ENCODE measurements at places on chromosomes 13 and 19. TPM values are rescaled to one million over a fixed set of nuclear protein-coding genes. Genes with fewer than 3 reads are reported as not detected.

GRCh38 chr13:91572439-91572838 lies 174.0 kb downstream of the GPC5 start:
- no peak overlapping the region for H3K27ac ChIP-seq
- no peak for DNase-seq
- no peaks in the 10 kb centered on the region for H3K4me1 ChIP-seq
- no peaks in the 10 kb centered on the region for H3K36me3 ChIP-seq
- no peaks in the 10 kb centered on the region for H3K27me3 ChIP-seq

GRCh38 chr13:42028113-42028799 lies 20.2 kb upstream of the DGKH start:
- H3K27ac ChIP-seq: no peak overlapping the region
- H3K4me3 ChIP-seq: no peak overlapping the region
- no peaks in the 10 kb centered on the region for H3K4me1 ChIP-seq
- H3K36me3 ChIP-seq: no peaks in the 10 kb centered on the region

DNA sequence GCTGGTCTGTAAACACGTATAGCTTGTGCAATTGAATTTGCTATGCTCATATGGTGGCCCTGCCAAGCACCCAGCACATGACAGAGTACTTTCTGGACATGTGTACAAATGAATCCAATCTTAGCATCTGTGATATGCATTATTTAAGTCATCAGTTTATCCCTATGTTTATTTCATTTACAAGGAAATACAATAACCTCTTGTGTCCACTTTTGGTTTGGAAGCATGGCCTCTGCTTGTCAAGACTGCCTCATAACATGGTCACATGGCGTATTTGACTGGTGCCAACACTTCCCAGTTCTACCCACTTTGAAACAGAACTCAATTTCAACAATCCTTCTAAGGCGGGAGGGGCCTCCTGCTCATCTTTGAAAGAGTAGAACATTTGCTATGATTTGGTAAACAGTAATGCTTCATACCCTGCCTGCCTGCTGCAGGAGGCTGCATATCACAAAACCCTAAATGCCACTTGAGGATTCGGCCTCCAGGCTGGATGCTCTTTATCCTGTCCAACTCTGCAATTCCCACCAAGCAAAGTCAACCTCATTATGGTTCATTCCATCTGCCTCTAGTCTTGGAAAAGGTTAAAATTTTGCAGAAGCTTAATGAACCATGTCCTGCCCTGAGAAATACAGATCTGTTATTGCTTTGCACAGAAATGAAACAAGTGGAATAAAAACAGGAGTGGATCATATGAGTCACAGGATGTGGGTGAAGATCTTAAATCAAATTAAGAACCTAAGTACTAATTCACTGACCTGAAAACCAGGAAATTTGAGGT lies 151.3 kb downstream of the CYSLTR2 start:
- peaks cover 1% of the 10 kb centered on the region for H3K27me3 ChIP-seq
- peak; percentile 12 for DNase-seq
- peaks cover 21% of the 10 kb centered on the region for H3K4me1 ChIP-seq
- H3K27ac ChIP-seq: peak overlapping the region; percentile 63
- H3K36me3 ChIP-seq: peaks cover 2% of the 10 kb centered on the region

The IGFL2 gene
- not detected for total RNA-seq

- H3K4me3 ChIP-seq: no peak overlapping the region
- H3K36me3 ChIP-seq: no peaks in the 10 kb centered on the region
- no peak overlapping the region for H3K27ac ChIP-seq
- peaks cover 3% of the 10 kb centered on the region for H3K27me3 ChIP-seq
- no peak for DNase-seq
These were observed 133.9 kb downstream of the IRS2 start for GRCh38 chr13:109652531-109652930.

- no peaks in the 10 kb centered on the region for H3K27me3 ChIP-seq
- H3K36me3 ChIP-seq: no peaks in the 10 kb centered on the region
- no peak overlapping the region for H3K4me3 ChIP-seq
- H3K4me1 ChIP-seq: no peaks in the 10 kb centered on the region
- DNase-seq: no peak
- no peak overlapping the region for H3K27ac ChIP-seq
These were observed 626.1 kb upstream of the SLITRK6 start for GRCh38 chr13:86425170-86425815.

- no peaks in the 10 kb centered on the region for H3K36me3 ChIP-seq
- H3K27me3 ChIP-seq: no peaks in the 10 kb centered on the region
- DNase-seq: no peak
- no peak within 1 kb of the TSS for H3K27ac ChIP-seq
These were observed at the start of gene SIGLEC7 for GRCh38 chr19:51142119-51142518. TSS of gene SIGLEC7 (plus strand) at chr19:51142301. CDS start at chr19:51142370, 69 bp downstream.

DNA sequence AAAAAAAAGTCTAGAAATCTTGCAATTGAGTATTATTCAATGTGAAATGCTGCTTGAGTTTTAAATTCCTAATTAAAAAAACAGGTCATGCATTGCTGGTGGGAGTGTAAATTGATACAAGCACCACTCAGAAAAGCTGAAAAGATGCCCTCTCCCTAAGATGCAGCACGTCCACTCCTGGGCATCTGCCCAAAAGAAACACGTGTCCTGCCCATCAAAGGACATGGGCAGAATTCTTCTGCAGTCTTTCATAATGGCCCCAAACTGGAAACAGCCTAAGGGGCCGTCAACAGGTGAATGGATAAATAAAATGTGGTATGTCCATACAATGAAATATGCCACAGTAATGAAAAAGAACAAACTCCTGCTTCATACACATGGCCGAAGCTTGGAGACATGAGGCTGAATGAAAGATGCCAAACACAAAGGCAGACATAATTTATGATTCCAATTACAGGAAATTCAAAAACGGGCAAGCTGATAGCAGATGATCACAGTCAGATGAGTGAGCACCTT lies 7.8 kb downstream of the POU2F2 start:
- peak overlapping the region; percentile 67 for H3K27ac ChIP-seq
- H3K4me1 ChIP-seq: peaks cover 72% of the 10 kb centered on the region
- no peak for DNase-seq
- no peaks in the 10 kb centered on the region for H3K27me3 ChIP-seq

GRCh38 chr19:44600466-44600865 lies 12.9 kb upstream of the IGSF23 start:
- H3K4me1 ChIP-seq: no peaks in the 10 kb centered on the region
- H3K27ac ChIP-seq: no peak overlapping the region
- H3K4me3 ChIP-seq: no peak overlapping the region
- peaks cover 8% of the 10 kb centered on the region for H3K27me3 ChIP-seq
- DNase-seq: no peak
- H3K36me3 ChIP-seq: no peaks in the 10 kb centered on the region

The ARL11 gene
- total RNA-seq: 0.61 TPM

DNA sequence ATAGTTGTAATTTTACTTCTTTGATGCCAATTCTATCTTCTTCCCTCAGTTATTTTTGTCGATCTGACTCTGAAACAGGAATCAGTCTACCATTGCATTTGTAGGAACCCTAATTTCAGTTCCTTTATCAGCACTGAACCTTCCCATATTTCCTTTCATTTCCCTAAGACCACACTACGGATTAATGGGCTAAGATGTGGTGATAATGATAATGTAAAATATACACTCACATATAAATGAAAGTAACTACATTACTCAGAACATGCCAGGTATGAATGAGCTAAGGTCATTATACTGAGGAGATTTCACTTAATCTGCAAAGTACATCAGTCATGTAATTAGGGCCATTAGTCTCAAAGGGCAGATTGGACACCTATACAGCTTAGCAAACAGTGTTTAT lies 60.2 kb upstream of the RFC3 start:
- H3K27ac ChIP-seq: no peak overlapping the region
- no peak overlapping the region for H3K4me3 ChIP-seq
- H3K27me3 ChIP-seq: peaks cover 1% of the 10 kb centered on the region
- no peaks in the 10 kb centered on the region for H3K36me3 ChIP-seq
- H3K4me1 ChIP-seq: no peaks in the 10 kb centered on the region
- no peak for DNase-seq

DNA sequence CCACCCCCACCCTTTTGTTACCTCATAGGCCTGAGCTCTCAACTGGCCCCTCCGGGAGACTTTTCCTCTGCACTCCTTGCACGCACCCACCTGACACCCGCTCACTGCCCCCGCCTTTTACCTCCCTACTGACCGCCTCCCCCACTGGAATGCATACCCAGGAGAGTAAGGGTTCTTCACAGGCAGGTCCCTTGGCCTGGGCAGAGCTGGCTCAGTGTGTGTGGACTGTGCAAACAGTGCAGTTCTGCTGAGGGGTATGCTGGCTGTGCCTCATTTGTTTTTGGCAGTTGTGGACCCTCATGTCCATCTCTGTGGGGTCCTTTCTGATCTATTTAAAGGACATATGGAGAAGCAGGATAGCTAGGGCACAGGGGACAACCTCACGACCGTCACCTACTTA lies 5.0 kb downstream of the ZSCAN18 start:
- H3K36me3 ChIP-seq: peaks cover 39% of the 10 kb centered on the region
- no peak overlapping the region for H3K27ac ChIP-seq
- H3K27me3 ChIP-seq: no peaks in the 10 kb centered on the region
- DNase-seq: no peak
- peaks cover 4% of the 10 kb centered on the region for H3K4me1 ChIP-seq

The PSPN gene
- 1.4 TPM for total RNA-seq

- DNase-seq: no peak
- H3K4me3 ChIP-seq: no peak overlapping the region
These were observed 269.0 kb downstream of the FGF14 start for GRCh38 chr13:102132777-102133295.

The FAM216B gene
- total RNA-seq: not detected

GRCh38 chr13:109593230-109593629 lies 193.2 kb downstream of the IRS2 start:
- H3K27ac ChIP-seq: no peak overlapping the region
- H3K4me3 ChIP-seq: no peak overlapping the region
- no peaks in the 10 kb centered on the region for H3K4me1 ChIP-seq
- DNase-seq: no peak

The VSIG10L gene
- total RNA-seq: 3.6 TPM

DNA sequence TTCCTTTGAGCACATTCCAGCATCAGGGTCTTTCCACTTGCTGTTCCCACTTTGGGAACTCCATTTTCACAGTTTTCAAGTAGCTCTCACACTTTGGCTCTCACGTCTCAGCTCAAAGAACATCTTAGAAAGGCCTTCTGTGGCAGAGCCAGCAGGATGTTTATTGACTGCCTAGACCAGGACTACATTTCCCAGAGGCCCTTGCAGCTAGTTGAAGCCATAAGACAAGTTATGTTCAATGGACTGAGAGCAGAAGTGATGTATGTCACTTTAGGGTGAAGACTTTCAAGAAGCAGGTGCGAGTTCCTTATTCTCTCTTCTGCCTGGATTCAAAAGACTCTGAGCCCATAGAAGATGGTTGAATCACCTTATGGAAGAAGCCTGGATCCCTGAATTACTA lies 4.3 kb upstream of the HAUS5 start:
- peaks cover 2% of the 10 kb centered on the region for H3K36me3 ChIP-seq
- peak; percentile 22 for DNase-seq
- H3K4me3 ChIP-seq: no peak overlapping the region

GRCh38 chr13:61180234-61180633 lies 235.4 kb downstream of the PCDH20 start:
- H3K4me1 ChIP-seq: no peaks in the 10 kb centered on the region
- no peaks in the 10 kb centered on the region for H3K27me3 ChIP-seq
- no peak overlapping the region for H3K4me3 ChIP-seq
- H3K27ac ChIP-seq: no peak overlapping the region
- DNase-seq: no peak

- no peaks in the 10 kb centered on the region for H3K36me3 ChIP-seq
- H3K4me1 ChIP-seq: no peaks in the 10 kb centered on the region
- peaks cover 10% of the 10 kb centered on the region for H3K27me3 ChIP-seq
These were observed 61.3 kb upstream of the POMP start for GRCh38 chr13:28597641-28598040.

GRCh38 chr19:14516048-14516534 lies 2.1 kb downstream of the DNAJB1 start:
- H3K36me3 ChIP-seq: peaks cover 41% of the 10 kb centered on the region
- H3K27me3 ChIP-seq: no peaks in the 10 kb centered on the region
- DNase-seq: no peak
- peak overlapping the region; percentile 73 for H3K27ac ChIP-seq
- H3K4me1 ChIP-seq: peaks cover 52% of the 10 kb centered on the region

GRCh38 chr13:112752711-112753541 lies 63.1 kb downstream of the ATP11A start:
- no peaks in the 10 kb centered on the region for H3K27me3 ChIP-seq
- DNase-seq: peak; percentile 55
- H3K4me3 ChIP-seq: peak overlapping the region; percentile 3
- H3K27ac ChIP-seq: peak overlapping the region; percentile 55
- peaks cover 2% of the 10 kb centered on the region for H3K36me3 ChIP-seq

DNA sequence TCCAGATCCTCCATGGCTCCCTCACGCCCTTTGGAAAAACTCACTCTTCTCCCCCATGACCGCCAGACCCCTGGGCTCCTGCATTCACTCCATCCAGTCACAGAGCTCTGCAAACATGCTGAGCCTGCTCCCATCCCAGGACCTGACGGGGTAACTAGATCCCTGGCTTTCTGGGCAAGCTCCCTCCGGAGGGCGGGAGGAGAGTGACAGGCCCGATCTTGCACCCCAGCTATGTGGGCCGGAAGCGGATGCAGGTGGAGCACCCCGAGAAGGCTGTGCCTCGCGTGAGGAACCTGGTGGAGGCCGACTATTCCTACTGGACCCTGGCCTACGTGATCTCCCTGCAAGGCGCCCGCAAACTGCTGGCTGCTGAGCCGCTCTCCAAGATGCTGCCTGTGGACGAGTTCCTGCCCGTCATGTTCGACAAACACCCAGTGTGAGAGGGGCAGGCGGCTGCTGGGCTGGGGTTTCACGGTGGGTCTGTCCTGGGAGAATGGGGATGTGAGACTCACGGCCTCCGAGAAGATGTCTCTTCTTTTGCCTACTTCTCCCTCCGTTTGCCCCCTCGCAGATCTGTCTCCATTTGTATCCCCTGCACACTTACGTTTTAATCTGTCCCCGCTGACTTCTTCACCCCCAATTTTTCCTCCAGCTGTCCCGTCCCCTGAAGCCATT lies 25.2 kb downstream of the COLGALT1 start:
- H3K27ac ChIP-seq: no peak overlapping the region
- no peaks in the 10 kb centered on the region for H3K4me1 ChIP-seq
- H3K27me3 ChIP-seq: no peaks in the 10 kb centered on the region
- H3K36me3 ChIP-seq: peaks cover 58% of the 10 kb centered on the region
- H3K4me3 ChIP-seq: no peak overlapping the region

- H3K36me3 ChIP-seq: no peaks in the 10 kb centered on the region
- no peak for DNase-seq
These were observed 648.3 kb upstream of the SLITRK6 start for GRCh38 chr13:86447479-86447878.

All from activated CD8-positive, alpha-beta T cell treated with anti-CD3 and anti-CD28 coated beads for 36 hours (primary cell).